NCI-H1092 (cell line): ENCODE measurements at places on chromosomes 12 and 14.

DNA sequence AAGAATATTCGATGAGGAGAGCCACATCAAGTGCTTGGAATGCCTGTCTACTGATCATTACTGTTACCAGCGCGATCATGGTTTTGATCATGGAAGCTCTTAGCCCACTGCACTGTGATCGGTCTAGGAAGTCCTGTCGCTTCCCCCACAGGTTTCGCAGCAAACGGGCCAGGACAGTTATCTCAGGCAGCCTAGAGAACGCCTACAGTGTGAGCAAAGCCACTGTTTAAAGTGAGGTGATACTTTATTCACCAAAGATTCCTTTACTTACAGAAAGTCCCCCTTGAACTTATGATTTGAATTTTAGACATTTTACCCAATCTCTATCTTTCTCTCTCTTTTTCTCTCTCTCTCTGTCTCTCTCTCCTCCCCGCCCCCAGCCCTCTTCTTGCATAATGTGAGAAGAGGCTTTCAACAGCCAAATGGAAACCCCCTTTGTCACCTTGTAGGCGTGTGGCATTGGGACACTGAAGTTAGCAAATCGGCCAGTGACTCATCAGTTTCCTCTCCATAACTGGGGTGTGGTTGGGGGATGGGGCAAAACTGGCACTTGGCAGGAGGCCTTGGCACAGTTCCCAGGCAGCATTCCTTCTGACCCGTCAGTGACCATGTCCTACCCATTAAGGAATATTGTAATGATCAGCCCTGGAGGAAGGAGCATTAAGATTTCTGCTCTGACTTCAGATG lies 214.8 kb downstream of the CHST11 start:
- no peak for DNase-seq

DNA sequence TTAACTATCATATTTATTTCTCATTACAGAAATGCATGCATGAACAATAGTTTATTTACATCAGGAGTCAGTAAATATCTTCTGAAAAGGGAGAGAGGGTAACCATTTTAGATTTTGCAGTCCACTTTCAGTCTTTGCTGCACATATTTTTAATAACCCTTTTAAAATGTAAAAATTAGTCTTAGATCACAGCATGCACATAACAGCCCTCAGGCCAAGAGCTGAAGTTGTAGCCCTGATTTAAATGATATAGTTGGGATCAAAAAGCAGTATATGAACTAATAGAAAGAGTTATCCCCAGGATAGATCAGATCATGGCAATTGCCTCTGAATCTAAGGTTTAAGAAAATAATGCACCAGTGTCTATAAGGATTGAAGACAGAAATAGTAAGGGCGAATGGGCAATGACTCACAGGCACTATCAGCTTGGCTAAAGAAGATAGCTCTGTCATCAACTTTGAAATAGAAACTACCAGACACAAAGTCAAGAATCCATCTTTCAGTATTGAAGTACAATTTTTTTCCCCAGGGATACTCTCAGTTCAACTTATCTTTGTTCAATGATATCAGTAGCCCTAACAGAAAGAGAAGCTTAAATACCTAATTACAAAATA lies 13.1 kb upstream of the CLEC7A start:
- DNase-seq: no peak

- DNase-seq: no peak
Measured at GRCh38 chr14:102737402-102738372, 39.6 kb upstream of the TRAF3 start.

GRCh38 chr14:93799989-93800921 lies 12.0 kb upstream of the PRIMA1 start:
- no peak for DNase-seq

DNA sequence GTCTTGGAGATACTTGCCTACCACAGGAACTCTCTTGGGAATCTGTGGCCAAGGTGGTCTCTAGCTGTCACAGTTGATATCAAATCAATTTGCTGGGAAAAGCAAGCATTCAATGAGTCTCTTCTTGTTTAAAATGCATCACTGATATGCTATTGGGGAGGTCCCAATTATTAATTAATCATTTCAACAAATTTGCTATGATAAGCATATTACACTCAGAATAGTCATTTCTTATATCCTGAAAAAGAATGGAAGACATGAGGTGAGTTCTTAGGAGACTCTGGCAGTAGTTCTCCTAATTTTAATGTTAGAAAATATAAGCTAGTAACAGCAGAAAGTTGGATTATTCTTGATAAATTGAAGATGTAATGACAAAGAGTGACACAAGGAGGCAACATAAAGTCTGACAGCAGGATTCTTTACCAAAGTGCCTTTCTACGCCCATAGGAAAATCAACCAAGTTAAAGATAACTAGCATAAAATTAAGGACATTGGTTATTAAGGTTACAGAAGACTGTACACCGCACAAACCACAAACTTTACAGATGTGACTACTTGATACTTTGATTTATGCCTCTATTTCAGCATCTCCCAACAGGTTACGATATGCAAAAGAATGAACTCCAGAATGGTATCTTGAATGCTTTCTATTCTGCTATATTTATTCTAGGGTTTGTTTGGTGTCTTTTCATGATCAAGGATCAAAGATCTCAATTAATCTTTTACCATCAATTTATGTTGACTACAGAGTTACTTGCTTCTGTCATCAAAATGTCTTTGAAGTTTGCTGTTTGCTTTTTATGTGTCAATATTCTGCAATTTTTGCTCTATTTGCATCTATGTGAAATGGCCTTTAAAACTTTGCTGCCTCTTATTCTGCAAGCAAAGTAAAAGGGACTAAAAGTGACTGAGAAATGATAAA lies 349.6 kb upstream of the CLEC14A start:
- DNase-seq: no peak

GRCh38 chr12:15706010-15706676 lies 83.0 kb downstream of the EPS8 start:
- DNase-seq: no peak

DNA sequence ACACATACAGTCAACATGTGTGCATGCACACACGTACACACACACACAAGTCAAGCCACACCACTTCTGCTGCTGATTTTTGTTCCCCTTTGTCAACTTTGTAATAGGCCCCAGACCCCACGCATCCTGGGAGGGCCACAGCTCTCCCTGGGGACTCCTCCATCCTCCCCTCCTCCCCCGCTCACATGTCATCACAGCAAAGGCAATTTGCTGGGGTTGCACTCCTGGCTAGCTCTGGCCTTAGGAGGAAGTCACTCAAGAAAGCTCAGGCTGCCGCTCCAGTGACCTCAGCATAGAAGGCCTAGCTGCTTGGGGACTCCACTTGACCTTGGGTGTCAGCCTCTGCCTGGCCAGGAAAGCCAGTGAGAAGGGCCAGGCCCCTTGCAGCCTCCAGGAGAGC lies 27.2 kb downstream of the NGB start:
- no peak for DNase-seq

DNA sequence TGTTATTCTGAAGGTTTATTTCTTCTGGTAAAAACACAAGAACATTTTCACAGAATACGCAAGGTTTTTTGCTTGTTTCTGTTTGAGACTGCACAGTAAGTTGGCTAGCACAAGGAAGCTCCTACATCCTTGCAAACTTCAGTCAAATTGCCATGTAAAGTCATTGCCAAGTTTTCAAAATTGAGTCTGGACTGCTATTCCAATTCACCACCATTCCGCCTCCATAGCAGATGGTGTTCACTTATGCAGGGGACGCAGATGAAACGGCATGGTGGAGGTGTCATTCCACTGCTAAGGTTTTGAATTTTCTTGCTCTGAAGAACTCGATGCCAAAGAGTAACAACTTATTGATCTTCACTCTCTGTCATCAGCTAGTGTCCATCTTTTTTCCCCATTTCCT lies 303.9 kb upstream of the SYT1 start:
- DNase-seq: no peak

GRCh38 chr12:4720637-4720995 lies 416 bp downstream of the GALNT8 start:
- no peak for DNase-seq

GRCh38 chr14:76778546-76779215 lies 17.4 kb downstream of the VASH1 start:
- no peak for DNase-seq

DNA sequence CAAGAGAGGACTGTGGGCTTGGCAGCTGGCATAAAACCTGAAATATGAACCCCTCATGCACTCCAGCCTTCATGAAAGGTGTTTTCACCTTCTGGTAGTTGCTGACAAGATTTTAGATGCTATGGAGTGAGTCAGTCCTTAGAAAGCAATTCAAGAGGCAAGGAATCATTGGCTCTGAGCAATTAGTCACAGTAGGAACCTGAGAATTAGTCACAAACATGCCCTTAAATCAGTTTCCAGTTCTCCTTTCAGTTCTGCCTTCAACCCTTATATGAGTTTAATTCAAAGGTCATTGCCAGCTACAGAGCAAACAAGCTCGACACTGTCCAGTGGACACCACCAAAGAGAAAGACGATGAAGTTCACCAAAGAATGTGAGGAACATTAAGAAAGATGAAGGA lies 472.3 kb downstream of the GLT1D1 start:
- no peak for DNase-seq
